ENCODE measurements at places on chromosomes 6 and 20. TPM values are rescaled to one million over a fixed set of nuclear protein-coding genes. Genes with fewer than 3 reads are reported as not detected.

- no peak for DNase-seq
Observed at GRCh38 chr6:107962723-107963122, 4.7 kb upstream of the SEC63 start.

- no peak for DNase-seq
Observed at GRCh38 chr20:20566516-20566915, 145.9 kb downstream of the RALGAPA2 start.

DNA sequence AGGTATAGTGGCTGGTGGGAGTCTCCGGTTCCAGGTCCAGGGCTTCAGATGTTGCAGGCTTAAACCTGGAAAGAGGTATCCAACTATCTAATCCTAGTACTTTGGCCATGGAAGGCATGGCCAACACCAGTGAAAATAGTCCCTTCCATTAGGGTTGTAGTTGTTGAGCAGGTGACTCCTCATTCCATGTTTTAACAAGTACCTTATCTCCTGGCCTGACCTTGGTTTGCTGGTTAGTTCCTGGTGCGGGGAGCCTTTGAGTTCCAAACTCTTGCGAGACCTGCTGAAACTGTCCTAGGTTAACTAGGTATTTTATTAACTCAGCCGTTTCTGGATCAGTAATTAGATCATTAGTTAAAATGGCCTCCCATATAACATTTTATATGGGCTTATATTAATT lies 165.1 kb upstream of the PROKR2 start:
- DNase-seq = no peak

DNA sequence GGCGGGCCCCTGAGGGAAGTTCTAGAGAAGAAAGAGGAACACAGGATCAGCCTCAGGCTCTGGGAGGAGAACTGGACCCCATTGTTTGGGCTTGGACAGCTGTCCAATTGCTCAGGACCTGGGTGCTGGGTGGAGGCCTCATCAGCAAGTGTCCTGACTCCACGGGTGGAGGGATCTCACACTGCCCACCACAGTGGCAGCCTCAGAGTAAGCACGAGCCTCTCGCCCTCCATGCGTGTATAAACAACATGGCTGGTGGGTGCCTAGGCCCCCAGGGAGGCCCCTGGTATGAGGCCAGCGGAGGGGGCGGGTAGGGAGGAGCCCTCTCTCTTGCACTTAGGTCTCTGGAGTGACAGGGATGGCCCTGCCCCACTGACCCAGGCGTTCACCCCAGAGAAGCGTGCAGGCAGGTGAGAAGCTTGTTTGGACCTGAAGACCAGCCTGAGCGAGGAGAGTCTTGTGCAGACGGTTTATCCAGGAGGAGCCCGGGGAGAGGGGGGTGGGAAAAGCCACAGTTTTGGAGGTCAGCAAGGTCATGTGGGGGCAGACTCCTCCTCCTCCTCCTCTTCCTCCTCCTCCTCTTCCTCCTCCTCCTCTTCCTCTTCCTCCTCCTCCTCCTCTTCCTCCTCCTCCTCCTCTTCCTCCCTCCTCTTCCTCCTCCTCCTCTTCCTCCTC lies 41.9 kb upstream of the BHLHE23 start:
- DNase-seq = no peak

GRCh38 chr20:36967636-36968035 lies 16.1 kb upstream of the SAMHD1 start:
- DNase-seq = no peak

DNA sequence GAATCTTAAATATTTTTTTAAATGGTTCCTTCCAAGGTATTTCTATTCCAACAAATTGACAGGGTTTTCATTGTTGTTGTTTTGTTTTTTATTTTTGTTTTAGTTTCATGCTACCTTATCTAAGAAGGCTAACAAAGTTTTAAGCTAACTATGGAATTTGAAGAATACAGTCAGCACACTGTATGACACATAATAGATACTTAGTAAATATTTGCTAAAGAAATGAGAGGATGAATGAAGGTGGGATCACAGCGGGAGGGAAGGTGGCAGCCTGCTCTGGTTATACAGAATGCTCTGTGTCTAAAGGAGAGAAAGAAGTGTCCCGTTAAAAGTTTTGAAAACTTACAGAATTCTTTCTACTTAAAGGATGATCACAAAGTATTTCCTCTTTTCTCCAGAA lies 43.7 kb upstream of the DST start:
- no peak for DNase-seq

DNA sequence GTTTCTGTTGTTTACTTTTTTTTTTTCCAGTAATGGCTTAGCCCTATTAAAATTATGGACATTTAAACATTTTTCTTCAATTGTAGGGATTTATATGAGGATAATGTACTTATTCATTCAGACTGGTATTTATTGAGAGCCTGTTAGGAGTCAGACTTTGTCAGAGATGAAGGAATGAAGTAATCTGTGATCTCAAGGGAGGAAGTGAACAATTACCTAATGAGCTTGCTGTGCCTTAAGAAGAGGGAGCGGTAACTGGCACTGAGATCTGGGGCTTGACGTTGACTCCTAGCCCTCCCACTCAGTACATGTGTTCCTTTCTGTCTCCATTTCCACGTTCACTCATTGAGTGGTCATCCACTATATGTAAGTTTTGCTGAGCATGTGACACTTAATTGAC lies 12.6 kb downstream of the AFDN start:
- DNase-seq = no peak

Gene ZFAND3
- 84.0 TPM for polyA plus RNA-seq

Gene MLIP
- 69.5 TPM for polyA plus RNA-seq

Data from forelimb muscle (tissue), 1 donor.